ENCODE measurements at places on chromosomes 5 and 9. TPM values are rescaled to one million over a fixed set of nuclear protein-coding genes. Genes with fewer than 3 reads are reported as not detected.

NME5 gene
- total RNA-seq, result 1.9 TPM

GRAMD2B gene
- total RNA-seq, result 12.8 TPM

PCDHB8 gene
- total RNA-seq, result 0.38 TPM

SPINK13 gene
- not detected for total RNA-seq

MORN5 gene
- not detected for total RNA-seq

OR13J1 gene
- not detected for total RNA-seq

Data from dermis microvascular lymphatic vessel endothelial cell (primary cell).